ENCODE measurements at places on chromosomes 1 and 21. TPM values are rescaled to one million over a fixed set of nuclear protein-coding genes. Genes with fewer than 3 reads are reported as not detected.

Gene HSPG2
- total RNA-seq: 81.4 TPM

Gene UBE2U
- total RNA-seq: not detected

Gene COL9A2
- 0.20 TPM for total RNA-seq

Gene DARS2
- 37.4 TPM for total RNA-seq

Gene CLCNKB
- not detected for total RNA-seq

Gene PEF1
- 41.9 TPM for total RNA-seq

Gene GLUL
- 28.3 TPM for total RNA-seq

Gene SPOCD1
- total RNA-seq: 3.9 TPM

Gene F3
- total RNA-seq: 8.1 TPM

Gene RIMKLA
- 0.74 TPM for total RNA-seq

Gene FGR
- not detected for total RNA-seq

Gene NMNAT2
- total RNA-seq: 0.71 TPM

Gene LRRC38
- total RNA-seq: not detected

Gene TRIM67
- 0.30 TPM for total RNA-seq

Gene AGO4
- total RNA-seq: 5.7 TPM

Gene FABP3
- total RNA-seq: not detected

Gene FCER1A
- not detected for total RNA-seq
